ENCODE measurements at places on chromosomes 4 and X.

GRCh38 chr4:87270144-87270543 is 49.7 kb upstream of the KLHL8 start:
- DNase-seq = no peak

DNA sequence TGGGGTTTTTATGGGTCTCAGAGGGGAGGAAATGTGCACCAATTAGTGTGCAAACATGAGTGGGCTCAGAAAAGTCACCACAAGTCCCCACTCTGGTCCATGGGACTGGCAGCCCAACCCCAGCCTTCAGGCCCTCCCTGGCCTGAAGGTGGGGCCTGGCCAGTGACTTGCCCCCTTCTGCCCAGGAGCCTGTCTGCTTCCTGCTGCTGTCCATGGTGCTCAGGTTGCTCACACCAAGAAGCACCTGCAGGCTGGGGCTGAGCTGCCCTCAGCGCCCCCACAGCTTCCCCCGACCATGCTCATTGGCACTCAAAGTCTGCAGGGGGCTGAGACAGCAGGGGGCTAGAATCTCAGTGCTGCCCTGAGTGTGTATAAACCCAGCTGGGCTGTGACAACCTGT is 30.6 kb upstream of the GC start:
- no peak for DNase-seq

GRCh38 chr4:100977274-100977673 is 370.1 kb downstream of the PPP3CA start:
- DNase-seq = no peak

DNA sequence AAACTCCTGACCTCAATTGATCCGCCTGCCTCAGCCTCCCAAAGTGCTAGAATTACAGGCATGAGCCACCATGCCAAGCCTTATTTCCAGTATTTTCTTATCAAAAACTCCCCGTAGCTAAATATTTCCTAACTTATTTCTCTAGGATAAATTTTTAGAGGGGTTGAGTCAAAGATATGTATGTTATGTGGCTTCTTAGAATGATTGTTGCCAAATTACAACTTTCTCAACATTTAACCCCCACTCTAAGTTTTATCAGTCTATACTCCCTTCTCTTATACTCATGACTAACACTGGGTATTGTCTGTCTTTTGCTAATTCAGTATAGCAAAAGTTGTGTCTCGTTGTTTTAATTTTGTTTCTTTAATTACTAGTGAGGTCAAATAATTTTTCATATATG is 187.7 kb upstream of the LNX1 start:
- no peak for DNase-seq

DNA sequence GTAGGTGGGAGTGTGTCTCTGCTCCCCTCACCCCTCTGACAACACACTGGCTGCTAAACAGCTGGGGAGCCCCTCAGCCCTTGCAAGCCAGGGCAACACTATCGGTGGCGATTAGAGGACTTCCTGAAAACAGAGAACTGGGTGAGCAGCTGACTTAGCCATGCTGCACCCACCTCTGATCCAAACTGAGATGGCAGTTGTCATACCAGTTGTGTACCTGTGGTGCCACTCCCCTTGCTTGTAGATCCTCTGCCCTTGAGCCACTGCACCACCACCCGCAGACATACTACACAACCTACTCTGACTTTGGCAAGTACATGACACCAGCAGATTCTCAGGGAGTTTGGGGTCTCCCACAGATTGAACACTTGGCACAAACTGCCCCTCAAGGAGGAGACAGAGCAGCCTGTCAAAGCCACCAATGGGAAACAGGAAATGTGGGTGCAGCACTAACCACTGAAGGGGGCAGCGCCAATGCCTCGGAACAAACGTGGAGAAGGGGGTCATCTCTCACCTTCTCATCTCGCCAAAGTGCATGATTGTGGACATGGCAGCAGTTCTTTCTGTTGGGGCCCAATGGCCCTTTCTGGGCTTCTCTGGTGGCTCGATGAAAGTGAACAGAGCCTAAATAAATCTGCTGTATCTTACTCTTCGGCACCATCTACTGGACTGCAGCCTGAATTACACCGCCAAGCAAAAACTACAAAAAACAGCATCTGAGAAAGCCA is 119.8 kb downstream of the NEK1 start:
- DNase-seq = no peak

DNA sequence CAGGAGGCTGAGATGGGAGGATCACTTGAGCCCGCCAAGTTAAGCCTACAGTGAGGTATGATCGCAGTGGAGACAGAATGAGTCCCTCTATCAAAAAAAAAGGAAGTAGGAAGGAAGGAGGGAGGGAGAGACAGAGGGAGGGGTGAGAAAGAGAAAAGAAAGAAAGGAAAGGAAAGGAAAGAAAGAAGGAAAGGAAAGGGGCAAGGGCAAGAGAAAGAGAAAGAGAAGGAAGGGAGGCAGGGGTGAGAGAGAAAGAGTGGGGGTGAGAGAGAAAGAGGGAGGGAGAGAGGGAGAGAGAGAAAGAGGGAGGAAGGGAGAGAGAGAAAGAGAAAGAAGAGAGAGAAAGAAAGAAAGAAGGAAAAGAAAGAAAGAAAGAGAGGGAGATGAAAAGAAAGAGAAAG is 13.2 kb downstream of the ELF2 start:
- no peak for DNase-seq

GRCh38 chr4:15703439-15703838 is 574 bp downstream of the BST1 start:
- DNase-seq = no peak

DNA sequence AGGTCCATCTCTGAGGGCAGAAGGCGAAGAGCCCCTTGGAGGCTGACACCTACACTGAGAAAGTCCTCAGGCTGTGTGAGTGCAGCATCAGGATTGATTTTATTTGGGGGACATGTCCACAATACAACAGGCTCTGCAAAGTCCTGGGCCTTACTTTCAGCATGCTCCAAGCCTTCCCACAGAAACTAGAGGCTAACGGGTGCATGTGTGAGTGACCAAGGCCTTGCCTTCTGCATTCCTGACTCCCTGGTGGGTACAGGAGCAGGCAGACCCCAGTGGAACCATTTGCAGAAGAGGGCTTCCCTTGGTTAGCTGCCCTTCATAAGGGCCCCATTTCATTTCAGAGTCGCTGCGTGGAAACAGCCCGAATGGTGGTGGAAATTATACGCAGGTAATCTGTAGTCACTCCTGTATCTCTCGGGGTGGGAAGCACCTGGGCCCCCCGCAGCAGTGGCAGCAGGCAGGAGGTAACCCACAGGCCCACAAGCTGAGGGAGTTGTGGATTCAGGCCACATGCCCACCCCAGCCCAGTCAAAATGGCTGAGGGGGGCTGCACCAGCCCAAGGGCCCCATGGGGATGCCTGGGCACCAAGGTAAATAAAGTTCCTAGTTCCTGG is 37.7 kb downstream of the NSG1 start:
- no peak for DNase-seq

GRCh38 chrX:150848914-150849365 is 49.5 kb downstream of the CD99L2 start:
- no peak for DNase-seq

- no peak for DNase-seq
Observed at GRCh38 chrX:107565931-107566603, 62.2 kb upstream of the PRPS1 start.

DNA sequence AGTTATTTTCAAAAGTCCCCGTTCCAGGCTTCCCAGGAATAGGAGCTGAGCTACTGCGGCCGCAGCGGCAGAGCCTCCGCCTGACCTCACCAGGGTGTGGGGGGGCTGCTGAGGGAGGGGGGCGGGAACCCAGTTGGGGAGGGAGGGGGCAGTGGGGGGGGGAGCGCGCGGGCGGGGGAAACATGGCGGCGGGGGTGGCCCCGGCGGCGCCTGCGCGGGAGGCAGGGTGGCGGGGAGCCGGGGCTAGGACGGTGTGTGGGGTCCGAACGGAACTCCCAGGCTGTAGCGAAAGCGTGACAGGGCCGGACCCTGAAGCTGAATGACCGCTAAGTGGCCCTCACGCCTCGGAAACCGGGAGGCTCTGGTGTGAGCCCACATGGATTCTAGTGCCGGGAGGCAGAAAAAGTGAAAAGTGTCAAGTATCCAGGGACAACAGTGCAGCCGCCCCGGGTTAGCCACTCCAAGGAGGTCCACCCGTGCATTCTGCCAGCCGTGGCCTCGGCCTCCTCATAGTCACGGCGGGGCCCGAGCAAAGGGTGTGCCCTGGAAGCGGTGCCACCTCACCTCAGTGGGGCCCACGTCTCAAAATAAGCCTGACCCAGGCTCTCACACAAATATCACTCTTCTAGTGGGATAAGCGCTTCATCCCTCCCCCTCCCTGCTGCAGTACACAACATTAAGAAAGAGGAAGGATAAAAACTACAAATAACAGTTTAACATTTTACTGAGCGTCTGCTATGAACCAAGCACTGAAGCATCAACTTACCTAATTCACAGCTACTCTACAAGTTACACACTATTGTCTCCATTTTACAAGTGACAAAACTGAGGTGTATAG is at the start of gene KLHL13:
KLHL13 (minus strand) TSS at position 98 of the 838 bp plus-strand sequence. CDS start 88,337 bp downstream, outside the sequence.
- no peak for DNase-seq

GRCh38 chr4:73317092-73317491 is 58.5 kb upstream of the ANKRD17 start:
- DNase-seq = no peak

- DNase-seq = no peak
Observed at GRCh38 chr4:16344853-16345252, 118.6 kb upstream of the TAPT1 start.

DNA sequence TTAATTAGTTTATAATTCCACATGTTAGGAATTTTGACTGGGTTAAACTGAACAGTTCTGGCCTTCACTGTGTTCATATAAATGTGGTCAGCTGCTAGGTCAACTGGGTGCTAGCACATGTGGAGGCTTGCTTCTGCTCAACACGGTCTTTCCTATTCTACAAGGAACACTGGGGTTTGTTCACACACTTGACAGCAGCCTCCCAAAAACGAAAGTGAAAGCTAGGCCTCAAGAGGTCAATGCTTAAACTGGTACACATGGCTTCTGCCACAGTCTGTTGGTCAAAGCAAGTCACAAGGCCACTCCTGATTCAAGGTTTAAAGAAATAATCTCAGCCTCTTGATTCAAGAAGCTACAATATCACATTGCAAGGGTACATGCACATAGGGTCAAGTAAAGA is 126.5 kb downstream of the QDPR start:
- DNase-seq = no peak

DNA sequence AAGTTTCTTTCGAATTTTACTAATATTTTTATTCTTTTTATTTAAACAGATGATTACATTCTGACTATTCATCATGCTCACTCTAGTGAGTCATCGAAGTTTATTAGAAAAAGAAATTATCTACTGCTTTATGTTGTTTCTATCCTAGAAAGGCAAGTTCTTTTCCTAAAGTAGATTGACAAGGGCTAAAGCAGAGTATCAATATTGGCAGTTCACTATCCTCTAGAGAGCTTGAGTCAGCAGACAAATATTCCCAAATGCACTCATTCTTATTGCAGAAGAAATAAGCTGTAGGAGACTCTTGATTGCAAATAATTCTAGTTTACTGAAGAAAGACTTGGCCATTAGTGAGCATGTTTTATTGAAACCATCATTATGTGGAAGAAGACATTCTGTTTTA is 911.8 kb downstream of the CENPC start:
- no peak for DNase-seq

DNA sequence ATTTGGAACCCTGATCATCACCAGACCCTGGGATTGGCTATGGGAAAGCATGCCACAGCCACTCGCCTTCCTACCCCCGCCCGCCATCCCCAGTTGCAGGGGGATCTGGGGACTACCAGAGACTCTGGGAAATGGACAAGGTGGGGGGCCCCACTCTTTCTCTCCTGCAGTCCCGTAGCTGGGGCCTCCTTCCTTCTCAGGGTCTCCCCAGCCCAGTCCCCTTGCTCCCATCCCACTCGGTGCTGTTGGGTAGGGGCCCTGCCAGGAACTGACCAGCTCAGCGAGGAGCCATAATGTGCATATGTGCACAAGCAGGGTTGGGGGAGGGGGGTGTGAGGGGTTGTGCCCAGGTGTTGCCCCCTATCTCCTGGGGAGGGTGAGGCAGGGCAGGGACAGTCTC is 3.4 kb upstream of the USP11 start:
- no peak for DNase-seq

- DNase-seq = no peak
Observed at GRCh38 chr4:87819281-87819919, 13.4 kb upstream of the MEPE start.

GRCh38 chr4:1363513-1363912 is 16.5 kb downstream of the UVSSA start:
- no peak for DNase-seq

DNA sequence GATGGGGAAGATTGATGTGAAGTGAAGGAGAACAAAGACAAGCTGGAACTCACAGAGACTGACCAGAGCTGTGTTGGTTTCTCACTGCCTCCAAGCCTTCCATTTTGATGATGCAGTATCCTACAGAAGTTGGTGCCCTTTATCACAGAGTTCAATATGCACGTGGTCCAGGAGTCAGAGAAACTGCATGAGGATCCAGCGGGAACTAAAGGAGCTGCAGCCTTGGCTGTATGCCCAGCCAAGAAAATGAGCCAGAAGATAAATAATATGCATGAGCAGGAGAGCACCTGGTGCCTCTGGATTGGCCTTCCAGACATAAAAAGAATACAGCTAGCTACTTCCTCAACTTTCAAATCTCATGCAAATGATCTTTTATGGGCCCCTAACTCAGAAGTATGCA is 44.3 kb upstream of the DCLK2 start:
- no peak for DNase-seq

- no peak for DNase-seq
Observed at GRCh38 chr4:186082221-186082620, 13.3 kb downstream of the TLR3 start.

GRCh38 chr4:186900232-186900900 is 176.7 kb upstream of the FAT1 start:
- no peak for DNase-seq

DNA sequence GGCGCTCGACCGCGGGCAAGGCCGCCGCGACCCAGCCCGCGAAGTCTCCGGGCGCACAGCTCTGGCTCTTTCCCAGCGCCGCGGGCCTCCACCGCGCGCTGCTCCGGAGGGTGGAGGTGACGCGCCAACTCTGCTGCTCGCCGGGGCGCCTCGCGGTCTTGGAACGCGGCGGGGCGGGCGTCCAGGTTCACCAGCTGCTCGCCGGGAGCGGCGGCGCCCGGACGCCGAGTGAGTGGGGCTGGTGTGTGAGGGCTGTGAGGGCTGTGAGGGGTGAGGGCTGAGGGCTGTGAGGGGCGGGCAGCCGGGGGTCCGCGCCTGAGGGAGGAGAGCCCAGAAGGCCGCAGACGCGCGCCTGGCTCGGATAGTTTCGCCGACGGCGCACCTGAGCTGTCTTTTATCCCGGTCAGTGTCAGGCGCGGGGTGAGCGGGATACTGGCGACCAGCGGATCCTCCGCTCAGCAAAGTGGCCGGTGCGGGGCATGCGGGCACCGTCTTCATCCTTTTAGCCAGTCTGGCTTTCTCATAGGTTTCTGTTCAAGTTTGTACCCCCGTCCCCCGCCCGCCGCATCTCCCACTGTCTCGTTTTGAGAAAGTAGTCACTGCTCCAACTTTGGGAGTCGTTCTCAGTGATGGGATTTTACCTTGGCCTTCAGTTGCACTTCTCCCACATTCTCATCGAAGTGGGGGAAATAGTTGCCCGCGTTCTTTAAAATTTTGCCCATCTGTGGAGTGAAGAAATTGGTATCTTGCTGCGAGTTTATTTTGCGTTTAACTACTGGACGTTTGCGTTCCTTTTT is 586 bp downstream of the HERC5 start:
- peak; percentile 13 for DNase-seq
